DMS153 (cell line): ENCODE measurements at places on chromosomes 11 and 22.

DNA sequence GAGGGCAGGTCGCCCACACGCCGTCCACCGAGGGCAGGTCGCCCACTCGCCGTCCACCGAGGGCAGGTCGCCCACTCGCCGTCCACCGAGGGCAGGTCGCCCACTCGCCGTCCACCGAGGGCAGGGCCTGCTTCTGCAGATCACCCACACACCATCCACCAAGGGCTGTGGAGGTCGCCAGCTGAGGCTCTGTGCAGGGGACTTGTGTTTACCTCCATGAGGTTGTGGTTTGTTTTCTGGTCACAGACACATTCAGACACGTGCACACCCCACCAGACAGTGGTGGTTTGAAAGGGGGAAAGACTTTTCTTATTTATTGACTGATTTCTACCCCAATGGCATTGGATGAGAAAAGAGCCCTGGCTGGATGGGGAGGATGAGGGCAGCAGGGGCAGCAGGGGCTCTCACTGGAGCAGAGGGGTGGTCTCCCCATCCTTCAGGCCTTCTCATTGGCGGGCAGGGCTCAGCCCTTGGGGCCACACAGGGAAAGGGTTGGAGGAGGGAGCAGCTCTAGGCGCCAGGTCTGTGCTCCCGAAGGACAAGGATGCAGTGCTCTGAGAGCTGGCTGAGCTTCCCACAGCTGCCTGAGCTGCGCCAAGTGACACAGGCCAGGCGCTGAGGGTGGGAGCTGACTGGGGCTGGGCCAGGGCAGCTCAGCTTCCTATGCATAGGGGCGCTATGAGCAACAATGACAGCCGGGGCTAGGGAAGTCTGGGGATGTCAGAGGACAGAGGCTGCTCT, 252.6 kb upstream of the B3GAT1 start:
- DNase-seq = no peak

DNA sequence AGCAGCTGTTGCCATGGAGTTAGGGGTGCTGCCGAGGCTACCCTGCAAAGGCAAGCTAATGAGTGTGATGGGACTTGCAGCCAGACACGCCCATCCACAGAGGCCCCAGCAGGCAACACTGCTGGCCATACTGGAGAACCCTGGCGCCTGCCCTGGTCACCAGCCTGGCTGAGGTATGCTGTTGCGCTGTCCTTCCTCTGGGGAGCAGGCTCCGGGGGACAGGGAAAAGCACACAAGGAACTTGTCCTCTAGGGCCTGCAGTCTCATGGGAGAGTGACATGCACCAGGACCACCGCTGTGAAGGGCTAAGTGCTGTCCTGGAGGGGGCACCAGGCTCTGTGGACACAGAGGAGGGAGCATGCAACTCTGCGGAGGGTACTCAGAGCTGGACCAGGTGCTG, 35.8 kb downstream of the TOM1 start:
- no peak for DNase-seq

DNA sequence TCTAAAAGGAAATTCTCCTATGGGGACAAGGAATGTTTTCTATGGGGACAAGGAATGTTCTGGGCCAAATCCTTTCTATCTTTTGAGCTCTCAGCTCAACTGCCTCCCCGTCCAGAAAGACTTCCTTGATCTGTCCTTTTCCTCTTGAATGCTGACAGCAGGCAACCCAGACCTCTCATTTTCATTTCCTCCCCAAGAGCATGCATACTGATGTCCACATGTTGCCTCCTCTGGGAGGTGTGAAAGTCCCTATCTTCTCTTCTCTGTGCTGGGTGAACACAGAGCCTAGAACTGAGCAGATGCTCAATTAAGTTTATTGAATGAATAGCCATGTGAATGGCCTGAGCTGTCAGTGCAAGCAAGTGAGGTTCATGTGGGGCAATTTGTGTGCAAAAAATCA, 331.9 kb upstream of the NARS2 start:
- no peak for DNase-seq

DNA sequence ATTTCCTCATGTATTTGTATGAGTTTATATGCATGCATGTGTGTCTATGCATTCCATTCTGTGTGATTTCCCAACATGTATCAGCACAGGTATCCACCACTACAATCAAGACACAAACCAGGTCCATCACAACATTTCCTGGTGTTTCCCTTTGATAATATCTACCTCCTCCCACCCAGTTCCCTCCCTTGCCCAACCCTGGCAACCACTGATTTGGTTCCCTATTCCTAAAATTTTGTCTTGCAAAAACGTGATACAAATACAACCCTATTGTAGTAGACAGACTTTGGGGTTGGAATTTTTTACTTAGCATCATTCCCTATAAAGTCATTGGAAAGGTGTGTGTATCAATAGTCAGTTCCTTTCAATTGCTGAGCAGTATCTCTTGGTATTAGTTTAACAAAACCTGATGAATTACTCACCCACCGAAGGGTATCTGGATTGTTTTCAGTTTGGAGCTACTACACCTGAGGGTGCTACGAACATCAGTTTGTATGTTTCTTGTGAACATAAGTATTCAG, 51.8 kb upstream of the IGLL5 start:
- no peak for DNase-seq

DNA sequence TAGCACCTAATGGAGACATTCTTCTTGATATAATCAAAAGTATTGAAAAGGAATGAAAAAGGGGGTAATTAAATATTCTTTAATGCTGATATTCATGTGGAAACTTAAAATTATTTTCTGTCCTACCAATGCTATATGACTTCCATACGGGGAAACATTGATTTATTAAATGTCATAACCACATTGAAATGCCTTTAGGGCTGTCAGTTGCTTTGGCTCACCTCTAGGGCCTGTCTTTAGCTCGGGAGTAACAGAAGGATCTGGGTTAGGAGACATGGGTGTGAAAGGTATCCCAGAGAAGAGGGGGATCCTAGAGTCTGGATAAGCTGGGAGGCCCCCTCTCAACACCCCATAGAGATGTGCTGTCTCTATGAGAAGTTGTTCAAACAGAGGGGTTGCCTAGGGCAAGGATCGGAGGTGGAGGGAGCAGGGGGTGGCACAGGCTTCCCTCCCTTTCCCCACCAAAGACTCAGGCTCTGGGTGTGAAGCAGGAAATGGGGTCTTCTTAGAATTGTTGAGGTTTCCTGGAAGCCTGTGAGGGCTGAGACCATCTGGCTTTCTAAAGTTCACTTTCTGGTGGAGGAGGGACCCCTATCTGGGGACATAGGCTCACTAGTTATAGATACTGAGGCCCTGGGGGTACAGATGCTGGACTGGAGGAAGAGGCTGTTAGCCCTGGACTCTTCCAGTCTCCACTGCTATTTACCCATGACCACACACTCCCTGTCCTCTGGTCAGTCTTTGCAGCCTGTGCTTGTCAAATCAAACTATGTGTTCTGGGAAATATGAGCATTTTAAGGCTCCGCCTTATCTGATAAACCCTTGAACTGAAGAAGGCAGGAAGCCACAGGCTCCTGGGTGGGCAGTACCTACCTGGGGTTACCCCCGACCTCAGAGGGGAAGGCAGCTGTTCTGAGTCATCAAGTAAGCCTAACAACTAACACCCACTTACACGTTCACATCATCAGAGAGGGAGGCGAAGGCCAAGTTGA, 55.8 kb upstream of the RRAS2 start:
- no peak for DNase-seq

DNA sequence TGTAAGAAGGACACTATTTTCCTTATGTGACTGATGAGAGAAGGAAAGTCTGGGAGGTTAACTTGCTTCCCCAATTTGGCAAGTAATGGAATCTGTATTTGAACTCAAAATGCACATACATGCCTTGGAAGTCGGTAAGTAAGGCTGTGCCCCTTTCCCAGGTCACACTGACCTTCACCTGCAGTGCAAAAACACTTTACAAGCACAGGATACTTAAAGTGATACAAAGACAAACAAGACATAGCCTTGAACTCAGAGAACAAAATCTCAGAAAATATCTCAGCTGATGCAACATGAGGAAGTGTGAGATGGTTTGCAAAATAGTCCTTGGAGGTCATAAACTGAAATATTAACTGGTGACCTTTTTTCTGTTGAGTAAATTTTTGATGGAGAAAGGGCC, 251.1 kb downstream of the RAB38 start:
- DNase-seq = no peak

DNA sequence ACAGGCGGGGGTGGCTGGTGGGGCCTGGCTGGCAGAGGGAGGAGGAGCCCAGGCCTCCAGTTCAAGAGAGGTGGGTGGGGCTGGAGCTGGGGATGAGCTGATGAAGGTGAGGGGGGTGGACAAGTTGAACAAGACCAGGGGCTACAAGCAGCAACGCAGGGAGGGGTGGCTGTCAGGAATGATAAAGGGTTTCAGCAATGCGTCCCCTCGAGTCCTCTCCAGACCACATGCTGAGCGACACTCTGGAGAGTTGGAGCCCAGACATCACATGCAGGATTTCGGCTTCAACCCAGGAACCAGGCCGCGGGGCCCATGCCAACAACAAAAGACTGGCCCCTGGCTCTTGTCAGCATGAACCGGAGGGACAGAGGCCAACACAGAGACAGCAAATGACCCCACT, 480.3 kb downstream of the BRD1 start:
- no peak for DNase-seq
